ENCODE measurements at places on chromosomes 7 and 10.

- no peak for DNase-seq
These were observed 58.6 kb downstream of the SND1 start for GRCh38 chr7:127710635-127711034.

DNA sequence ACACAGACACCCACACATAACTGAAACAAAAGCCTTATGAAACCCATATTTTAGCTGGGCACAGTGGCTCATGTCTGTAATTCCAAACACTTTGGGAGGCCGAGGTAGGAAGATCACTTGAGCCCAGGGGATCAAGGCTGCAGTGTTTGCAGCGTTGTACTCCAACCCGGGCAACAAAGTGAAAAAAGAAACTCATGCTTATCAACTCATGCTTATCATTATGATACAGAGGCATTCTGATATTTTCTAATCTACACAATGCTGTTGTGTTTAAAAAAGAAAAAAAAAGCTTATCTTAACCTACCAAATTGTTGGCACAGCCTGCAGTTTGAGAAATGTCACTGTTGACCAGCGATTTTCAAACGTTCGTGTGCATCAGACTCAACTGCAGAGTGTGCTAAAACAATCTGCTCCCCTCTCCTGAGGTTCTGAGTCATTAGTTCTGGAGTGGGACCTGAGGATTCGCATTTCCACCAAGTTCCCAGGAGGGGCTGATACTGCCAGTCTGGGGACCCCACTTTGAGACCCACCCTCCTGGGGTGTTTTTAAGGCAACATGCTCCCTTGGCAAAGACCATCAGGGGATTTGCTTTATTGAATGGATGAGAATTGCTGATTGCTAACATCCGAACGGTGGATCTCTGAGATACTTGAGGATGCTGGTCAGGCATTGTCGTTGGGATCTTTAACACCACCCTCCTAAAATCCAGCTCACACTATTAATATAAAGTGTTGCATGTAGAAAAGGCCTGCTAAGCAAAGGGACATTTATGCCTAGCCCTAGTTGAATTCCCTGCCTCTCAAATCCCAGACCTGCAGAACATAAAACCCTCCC is 16.2 kb downstream of the CHST3 start:
- DNase-seq = no peak

DNA sequence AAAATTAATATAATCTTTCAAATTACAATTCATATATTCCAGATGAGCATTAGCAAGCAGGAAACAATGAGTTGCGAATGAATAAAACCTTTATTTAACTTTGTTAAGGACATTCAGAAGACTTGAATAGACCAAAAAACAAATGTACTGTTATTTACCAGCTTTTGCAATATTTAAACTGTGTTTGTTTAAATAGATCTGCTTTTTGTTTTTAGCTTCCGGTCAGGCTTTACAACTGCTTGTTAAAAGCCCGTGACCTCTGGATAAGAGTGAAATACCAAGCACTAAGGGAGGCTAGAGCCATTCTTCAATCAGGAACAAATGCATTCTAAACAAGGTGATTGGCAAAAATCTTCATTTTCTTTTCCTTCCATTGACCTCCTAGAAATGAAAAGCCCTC is 184.9 kb upstream of the GNAI1 start:
- DNase-seq = no peak

GRCh38 chr10:100100651-100101184 is 19.0 kb upstream of the CPN1 start:
- DNase-seq = peak; percentile 21

DNA sequence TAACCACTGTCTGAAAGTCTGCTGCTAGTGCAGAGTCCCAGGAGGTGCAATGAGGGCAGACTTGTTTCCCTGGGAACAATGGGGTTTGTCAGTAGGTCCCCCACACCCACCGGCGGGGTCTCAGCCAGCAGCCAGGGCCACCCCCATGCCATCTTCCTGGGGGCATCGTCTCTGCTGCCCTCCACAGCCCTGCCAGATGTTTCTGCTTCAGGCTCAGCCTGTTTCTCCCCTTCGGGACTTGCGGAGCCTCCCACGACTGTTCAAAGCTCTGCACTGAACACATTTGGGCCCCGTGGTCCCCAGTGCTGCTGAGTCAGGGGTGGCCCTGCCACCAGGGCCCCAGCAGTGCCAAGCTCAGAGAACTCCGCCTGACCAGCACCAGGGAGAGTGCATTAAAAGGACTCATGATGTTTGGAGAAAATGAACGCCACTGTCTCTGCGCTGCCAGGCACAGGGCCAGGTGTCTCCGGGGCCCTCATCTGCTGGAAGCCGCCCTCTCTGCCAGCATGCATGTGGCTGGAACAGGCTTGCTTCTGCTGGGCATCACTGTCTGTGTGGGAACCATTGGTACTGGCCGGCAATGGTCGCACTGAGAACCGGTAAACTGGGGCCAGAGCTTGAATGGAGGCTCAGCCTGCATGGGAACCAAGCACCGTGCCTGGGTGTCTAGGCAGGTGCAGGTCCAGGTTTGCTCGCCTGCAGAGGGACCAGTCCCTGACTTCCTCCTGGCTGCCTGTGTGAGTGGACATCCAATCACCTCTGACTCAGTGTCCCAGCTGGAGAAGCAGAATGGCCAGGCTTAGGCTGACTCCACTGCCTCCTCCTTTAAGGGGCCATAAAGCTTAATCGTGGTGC is 345.1 kb downstream of the GLRX3 start:
- no peak for DNase-seq

DNA sequence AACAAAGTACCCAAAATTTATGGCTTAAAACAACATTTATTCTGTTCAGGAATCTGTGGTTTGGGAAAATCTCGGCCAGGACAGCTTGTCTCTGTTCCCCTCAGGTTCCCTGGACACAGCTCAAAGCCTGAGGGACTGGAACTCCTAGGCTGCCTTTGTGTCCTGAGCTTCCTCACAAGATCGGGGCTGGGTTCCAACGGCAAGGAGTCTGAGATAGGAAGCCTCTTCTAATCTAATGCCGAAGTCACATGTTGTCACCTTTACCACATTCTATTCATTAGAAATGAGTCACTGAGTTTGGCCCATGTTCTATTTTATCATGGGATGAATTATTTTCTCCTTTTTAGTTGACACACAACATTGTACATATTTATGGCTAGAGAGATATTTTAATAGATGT is 80.5 kb downstream of the ANKRD26 start:
- DNase-seq = no peak

- DNase-seq = peak; percentile 75
These were observed 23.8 kb downstream of the DIP2C start for GRCh38 chr10:665579-666091.

- no peak for DNase-seq
These were observed 25.7 kb upstream of the PRPS1L1 start for GRCh38 chr7:18053177-18053928.

GRCh38 chr10:126221874-126222273 is 166.4 kb downstream of the ADAM12 start:
- no peak for DNase-seq

Measured in AG20443 (cell line).